ENCODE measurements at places on chromosomes 5 and 9.

DNA sequence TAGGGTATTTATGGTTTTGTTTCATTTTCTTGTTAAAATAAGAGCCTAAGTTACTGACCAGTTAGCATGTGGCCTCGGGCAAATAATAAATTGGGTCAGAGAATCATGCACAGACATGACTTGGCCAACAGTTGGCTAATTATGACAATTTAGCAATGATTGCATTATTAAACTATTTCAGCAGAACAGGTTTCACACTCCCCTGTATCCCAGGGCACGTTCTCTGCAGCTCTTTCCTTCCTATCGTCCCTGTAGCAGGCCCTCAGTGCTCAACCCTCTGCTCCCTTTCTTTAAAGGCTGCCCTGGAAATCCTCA lies 167.9 kb downstream of the TSSK1B start:
- no peak for DNase-seq

DNA sequence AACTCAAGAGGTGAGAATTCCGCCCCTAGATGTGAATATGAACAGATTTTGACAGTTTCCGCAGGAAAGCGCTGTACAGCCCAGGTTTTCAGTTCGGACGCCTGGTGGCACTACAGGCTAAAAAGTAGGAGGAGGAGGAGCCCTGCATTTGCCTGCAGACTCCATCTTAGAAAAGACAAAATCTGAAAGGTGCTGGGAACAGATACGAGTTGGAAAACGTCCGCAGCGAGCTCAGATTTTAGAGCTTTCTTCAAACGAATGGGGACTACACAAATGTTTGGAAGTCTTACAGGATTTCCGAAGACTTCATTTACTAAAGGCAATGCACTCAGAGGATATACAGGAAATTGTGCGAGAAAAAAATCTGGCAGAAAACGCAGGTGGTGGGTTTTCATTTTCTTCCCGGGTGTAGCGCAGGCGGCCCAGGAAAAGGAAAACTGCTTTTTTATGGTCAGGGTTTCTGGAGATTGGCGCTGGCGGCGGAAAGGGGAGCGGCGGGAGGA lies 9.9 kb upstream of the PCDHB2 start:
- DNase-seq, result peak; percentile 57

DNA sequence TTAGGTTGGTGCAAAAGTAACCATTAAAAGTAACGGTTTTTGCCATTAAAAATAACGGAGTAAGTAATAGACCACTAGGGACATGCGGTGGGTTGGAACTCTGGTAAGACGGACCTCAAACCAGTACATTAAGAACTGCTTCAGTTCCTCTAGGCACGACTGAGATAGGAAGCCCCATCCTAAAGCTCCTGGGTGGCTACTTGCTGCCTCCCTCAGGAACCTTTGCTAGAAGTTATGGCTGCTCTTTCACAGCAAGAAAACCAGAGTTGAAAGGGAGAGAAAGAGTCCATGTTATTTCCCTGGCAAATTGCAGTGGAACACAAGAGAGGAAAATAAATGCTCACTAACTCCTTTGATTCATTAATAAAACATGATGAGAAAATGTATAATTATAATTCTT lies 47.6 kb downstream of the MCTP1 start:
- no peak for DNase-seq

GRCh38 chr5:117461403-117461802 lies 886.8 kb upstream of the SEMA6A start:
- no peak for DNase-seq

GRCh38 chr5:72377910-72378638 lies 57.9 kb downstream of the PTCD2 start:
- no peak for DNase-seq

DNA sequence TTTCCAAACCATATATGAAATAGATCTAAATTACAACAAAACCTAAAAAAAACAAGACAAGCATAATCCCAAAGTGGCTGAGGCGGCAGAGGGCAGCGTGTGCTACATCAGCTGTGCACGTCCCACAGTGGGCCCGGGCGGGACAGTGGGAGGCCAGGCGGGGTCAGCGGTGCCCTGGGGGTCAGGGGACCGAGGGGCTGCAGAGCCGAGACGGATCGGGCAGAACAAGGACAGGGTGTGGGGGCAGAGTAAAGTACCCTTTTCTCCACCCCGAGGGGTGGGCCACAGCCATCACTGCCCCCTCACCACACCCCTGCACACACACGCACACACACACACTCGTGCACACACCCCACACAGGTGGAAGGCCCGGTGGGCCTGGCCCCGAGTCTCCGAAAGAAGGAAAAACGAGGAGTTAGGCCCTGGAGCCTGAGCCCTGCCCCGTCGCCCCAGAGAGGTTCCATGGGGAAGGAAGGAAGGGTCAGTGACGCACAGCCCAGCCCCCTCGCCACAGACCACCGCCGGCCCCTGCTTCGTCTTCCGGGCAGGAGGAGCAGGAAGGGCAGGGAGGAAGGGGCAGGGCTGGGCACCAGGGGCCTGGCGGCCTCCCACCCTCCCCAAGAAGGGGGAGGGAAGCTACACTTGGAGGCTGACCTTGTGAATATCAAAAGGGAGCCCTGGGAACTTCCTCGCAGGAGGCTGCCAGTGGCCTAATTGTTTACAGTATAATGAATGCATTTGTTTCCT lies 49.6 kb upstream of the UBAC1 start:
- no peak for DNase-seq

- DNase-seq, result no peak
These were observed 218.6 kb downstream of the LURAP1L start for GRCh38 chr9:12993466-12993865.

DNA sequence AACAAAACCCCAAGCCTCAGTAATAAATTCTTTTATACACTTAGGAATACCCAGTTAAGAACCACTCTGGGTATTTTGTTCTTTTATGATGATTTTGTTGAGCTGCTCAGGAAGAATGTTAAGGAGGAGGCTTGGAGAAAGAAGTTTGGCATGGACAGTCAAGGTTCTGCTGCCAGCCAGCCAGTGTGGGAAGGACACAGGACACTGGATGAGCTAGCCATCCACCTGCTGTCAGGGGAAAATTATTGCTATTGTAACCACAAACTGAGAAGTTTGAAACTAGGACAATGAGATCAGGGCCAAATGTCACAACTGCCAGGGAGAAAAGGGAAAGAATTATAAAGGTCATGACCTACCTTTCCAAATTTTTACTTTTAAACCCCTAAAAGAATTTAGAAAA lies 25.9 kb upstream of the ADAMTSL1 start:
- DNase-seq, result no peak

GRCh38 chr9:133428617-133429101 lies 6.5 kb downstream of the ADAMTS13 start:
- DNase-seq, result no peak

- no peak for DNase-seq
These were observed 8.3 kb downstream of the N4BP3 start for GRCh38 chr5:178121391-178122276.

GRCh38 chr9:22740781-22741180 lies 294.2 kb downstream of the DMRTA1 start:
- no peak for DNase-seq

DNA sequence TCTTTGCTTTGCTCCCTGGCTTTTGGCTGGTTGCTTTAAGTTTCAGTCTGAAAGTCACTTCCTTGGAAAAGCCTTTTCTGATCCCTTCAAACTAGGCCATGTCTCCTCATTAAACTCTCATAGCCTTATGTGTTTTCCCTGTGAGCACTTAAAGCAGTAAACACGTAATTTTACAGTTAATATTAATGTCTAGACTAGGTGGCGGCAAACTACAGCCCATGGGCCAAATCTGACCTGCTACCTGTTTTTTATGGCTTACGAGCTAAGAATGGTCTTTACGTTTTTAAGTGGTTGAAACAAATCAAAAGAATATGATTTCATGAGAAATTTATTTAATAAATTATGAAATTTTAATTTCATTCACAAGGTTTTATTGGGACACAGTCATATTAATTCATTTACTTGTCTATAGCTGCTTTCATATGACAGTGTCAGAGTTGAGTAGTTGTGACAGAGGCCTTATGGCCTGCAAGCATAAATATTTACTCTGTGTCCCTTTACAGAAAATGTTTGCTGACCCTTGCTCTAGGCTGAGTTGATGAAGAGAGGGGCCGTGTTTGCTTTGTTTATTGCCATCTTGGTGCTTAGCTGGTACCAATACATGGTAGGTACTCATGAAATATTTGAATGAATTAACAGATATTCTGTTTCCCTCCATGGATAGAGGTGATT lies 7.4 kb downstream of the SLC44A1 start:
- no peak for DNase-seq

DNA sequence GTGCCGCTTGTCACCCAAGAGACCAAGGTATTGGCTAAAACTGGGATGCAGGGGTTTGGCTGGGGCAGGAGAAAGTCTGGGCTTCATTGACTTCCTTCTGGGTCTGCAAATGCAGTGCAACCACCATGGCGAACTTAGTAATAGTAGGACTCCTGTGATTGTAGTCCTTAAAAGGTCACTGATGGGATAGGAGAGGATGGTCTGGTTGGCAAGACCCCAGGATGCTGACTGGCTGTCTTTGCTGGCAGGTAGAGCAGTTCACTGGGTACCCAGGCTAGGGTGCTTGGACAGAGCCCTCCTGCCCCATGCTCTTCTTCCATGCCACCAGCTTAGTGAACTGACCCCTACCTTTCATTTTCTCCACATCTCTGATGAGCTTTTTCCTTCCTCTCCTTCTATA lies 37.2 kb downstream of the ANGPTL2 start:
- no peak for DNase-seq

- DNase-seq, result no peak
These were observed 95.1 kb downstream of the TTC39B start for GRCh38 chr9:15211815-15212495.

DNA sequence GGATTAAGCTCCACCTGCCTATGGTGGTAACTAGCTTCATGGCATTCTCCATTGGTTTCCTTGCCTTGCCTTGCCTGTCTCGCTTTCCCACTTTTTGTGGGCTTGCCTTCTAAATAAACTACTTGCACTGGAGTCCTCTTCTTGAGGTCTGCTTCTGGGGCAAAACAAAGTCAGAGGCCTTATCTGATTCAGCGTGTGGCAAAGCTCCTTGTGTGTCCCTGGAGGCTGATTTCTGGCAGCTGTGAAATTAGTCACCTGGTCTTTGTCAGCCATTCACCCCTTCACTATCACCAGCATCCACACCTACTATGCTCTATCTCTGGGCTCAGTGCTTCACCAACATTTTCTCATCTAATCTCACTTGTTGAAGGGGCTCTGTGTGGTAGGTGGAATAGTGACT lies 176.2 kb downstream of the SEC61B start:
- no peak for DNase-seq

DNA sequence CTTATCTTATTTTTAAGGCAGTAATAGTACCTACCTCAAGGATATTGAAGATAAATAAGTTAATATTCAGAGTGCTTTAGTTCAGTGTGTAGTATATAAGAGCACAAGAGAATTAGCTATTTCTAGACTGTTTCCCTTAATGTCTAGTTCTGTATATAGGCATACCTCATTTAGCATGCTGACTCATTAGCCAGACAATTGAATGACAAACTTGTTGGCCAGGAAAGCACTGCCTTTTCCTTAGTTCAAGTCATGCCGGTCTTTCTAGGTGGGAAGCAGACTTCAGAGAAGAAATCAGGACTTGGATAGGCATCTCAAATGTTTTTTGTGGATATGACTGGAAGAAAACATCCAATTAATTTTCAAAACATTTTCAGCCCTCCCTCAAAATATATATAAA lies 3.2 kb upstream of the FBXO4 start:
- no peak for DNase-seq

- no peak for DNase-seq
These were observed 21.7 kb upstream of the ACSL6 start for GRCh38 chr5:132033122-132033521.

DNA sequence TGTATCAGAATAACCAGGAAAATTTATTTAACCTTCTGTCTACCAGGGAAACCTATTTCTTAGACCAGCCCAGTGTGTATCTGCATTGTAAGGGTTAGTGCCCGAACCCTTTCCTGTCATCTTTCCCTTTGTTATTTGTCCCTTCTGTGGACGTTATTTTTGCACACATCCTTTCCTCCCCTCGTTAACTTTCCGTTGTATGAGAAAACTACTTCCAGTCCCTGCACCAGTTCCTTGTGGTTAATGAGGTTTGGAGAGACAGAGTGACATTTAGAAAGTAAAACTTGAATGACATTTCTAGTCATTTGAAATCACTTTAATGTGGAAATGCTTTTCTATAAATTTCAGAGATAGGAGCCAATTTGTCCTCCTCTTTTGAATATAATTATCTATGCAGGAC lies 4.3 kb upstream of the IFNB1 start:
- no peak for DNase-seq

GRCh38 chr5:52947851-52948250 lies 41.3 kb upstream of the ITGA2 start:
- DNase-seq, result no peak

GRCh38 chr9:120965344-120966012 lies 38.9 kb upstream of the TRAF1 start:
- DNase-seq, result peak; percentile 57

- DNase-seq, result no peak
These were observed 32.8 kb downstream of the C5orf15 start for GRCh38 chr5:133935667-133935940.

- no peak for DNase-seq
These were observed 23.4 kb downstream of the SPAAR start for GRCh38 chr9:35932735-35933134.

GRCh38 chr5:172858511-172858989 lies 24.5 kb downstream of the ERGIC1 start:
- DNase-seq, result no peak

GRCh38 chr9:112187404-112187803 lies 12.3 kb upstream of the SUSD1 start:
- no peak for DNase-seq

DNA sequence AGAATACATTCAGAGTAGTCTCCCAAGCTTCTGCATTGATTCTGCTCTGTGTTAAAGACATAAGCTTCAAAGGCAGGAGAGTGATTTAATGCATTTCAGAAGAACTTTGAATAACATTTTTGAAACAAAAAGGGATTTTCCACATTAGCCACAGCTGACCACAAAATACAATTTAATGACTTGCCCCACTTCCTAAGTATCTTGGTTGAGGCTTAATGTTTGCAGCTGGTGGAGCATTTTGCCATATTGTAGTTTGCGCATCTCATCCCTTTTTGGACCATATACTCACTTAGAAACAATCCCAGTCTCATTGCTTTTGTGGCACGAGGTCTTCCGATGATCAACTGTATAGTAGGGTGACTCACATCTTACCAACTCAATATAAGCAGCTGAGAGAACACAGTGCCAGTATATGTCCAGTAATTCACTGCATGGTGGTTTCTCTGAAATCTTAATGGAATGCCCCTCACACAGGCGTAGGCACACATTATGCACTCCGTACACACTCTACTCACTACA lies 455.8 kb upstream of the PTGER4 start:
- no peak for DNase-seq

GRCh38 chr5:140875085-140876065 lies at the start of gene PCDHA12:
TSS of gene PCDHA12 (plus strand) at chr5:140875308. CDS start at chr5:140875473, 165 bp downstream.
- peak; percentile 3 for DNase-seq

- no peak for DNase-seq
These were observed 77.2 kb downstream of the ITGA1 start for GRCh38 chr5:52864884-52865283.

GRCh38 chr5:33890131-33891032 lies 1.4 kb downstream of the ADAMTS12 start:
- DNase-seq, result no peak
